Stimulated activated naive CD4-positive, alpha-beta T cell treated with Interleukin-2 at 50 U/mL for 16 hours (primary cell): ENCODE measurements at places on chromosomes 16 and 17.

- no peak for DNase-seq
Measured at GRCh38 chr17:75319904-75320691, 30.9 kb upstream of the SLC25A19 start.

- DNase-seq, result peak; percentile 19
Measured at GRCh38 chr17:68344701-68345136, 53.4 kb downstream of the ARSG start.

GRCh38 chr16:76204249-76204648 is 73.0 kb upstream of the CNTNAP4 start:
- no peak for DNase-seq

- DNase-seq, result no peak
Measured at GRCh38 chr17:47305302-47305923, 18.3 kb upstream of the EFCAB13 start.

- no peak for DNase-seq
Measured at GRCh38 chr16:76409706-76410105, 132.5 kb downstream of the CNTNAP4 start.

DNA sequence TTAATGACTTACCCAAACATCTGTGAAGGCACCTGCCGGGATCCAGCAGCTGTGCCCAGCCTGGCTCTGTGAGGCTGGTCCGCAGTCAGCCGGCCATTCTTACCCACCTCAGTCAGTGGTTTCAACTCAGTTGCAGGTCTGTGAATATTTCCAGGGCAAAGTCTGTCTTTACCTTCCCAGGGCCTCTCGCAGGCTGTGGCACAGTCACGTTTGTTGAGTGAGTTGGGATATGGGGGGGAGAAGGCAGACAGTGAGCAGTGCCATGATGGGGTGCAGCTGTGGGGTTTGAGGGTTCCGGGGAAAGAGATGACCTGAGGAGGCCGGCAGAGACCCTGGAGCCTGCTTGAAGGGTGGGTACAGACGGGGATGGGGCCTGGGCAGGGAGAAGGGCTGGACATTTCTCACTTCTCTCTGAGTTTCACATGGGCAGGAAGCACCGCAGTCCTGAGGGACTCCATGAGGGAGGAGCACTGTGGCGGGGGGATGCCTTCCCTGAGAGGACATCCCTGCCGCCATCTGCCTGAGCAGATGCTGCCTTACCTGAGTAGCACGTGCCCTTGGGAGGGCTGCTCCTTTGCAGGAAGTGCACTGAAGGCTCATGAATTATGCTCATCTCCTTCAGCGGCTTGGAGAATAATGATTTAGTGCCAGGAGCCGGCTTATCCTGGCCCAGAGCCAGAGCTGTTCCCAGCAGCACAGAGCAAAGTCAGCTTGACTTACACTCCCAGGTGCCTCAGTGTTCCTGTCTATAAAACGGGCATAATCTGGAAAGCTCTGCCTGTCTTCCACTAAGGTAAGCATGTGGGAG is 48.1 kb downstream of the KSR1 start:
- DNase-seq, result no peak
